Mesenchymal stem cell (in vitro differentiated cells and primary cell): ENCODE measurements at places on chromosomes 7 and 10.

DNA sequence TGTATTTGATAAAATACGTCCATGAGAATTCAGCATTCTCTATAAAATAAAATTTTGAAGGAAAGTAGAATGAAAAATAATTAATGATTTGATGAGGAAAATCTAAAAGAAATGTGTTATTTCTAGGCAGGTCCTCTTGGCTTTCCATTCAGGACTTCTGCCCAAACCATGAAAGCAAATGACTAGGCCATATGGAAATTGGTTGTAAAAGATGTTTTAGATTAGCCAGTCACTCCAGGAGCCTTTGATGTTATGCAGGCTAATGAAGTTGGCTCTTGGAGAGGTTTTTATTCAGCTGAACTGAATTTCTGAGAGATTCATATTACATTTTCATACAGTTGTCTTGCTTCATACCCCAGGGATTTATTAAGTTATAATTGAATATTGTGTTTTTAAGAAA lies 452.8 kb downstream of the SDK1 start:
- no peak overlapping the region for H3K4me3 ChIP-seq
- H3K4me1 ChIP-seq = no peaks in the 10 kb centered on the region
- DNase-seq = no peak
- H3K27me3 ChIP-seq = no peaks in the 10 kb centered on the region
- H3K27ac ChIP-seq = no peak overlapping the region

DNA sequence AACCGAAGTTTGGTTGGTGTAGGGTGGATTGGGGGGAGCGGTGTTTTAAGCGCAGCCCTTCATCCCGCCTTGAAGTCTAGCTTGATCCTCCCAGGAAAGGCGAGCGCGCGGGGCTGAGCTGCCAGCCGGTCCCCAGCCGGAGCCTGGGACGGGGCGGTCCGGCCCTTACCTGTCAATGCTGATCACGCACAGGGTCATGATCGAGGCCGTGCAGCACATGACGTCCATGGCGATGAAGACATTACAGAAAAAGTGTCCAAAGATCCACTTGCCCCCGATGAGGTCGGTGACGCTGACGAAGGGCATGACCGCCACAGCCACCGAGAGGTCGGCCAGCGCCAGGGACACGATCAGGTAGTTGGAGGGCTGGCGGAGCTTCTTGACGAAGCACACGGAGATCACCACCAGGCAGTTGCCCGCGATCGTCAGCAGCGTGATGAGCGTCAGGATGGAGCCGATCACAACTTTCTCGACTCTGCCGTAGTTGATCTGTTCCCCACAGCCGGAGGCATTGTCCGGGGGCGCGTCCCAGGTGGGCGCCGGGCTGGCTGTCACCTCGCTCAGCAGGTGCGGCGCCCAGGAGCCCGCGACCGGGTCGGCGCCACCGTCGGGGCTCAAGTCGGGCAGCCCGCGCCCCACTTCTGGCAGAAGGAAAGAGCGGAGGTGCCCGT lies 740 bp downstream of the HTR7 start:
- no peak overlapping the region for H3K27ac ChIP-seq
- H3K27me3 ChIP-seq = peaks cover 7% of the 10 kb centered on the region
- H3K4me3 ChIP-seq = peak overlapping the region; percentile 71
- peak; percentile 16 for DNase-seq

DNA sequence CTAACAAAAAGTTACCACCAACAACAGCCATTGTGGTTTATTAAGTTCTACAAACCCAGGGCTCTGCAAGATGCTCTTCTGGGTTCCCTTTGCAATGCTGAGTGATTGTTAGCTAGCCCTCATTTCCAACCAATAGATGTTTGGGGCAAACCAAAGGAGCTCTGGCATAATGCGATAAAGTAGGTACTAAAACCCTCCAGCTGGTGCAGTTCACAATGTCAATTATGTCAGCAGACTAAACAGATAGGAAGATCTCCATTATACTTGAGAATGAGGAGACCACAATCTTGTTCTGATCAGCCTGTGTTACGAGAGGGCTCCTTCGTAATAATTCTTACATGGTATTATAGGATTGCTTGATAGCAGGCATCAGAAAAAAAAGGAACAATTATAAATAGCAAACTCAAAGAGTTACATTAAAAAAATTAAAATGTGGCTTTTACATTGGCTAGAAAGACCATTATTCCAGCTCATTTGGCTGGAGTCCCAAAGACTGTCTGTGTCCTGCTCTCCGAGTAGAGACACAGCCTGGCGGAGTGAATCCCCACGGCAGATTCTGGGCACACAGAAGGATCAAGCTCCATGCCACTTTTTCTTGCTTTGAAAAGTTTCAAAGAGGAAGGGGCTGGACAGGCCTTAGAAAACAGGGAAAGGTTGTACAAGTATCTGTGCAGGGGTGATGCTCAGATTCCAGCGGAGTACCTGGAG lies 93.8 kb downstream of the ZRANB1 start:
- H3K27ac ChIP-seq = peak overlapping the region; percentile 83
- peaks cover 26% of the 10 kb centered on the region for H3K36me3 ChIP-seq
- no peaks in the 10 kb centered on the region for H3K27me3 ChIP-seq
- peaks cover 38% of the 10 kb centered on the region for H3K4me1 ChIP-seq
- no peak for DNase-seq

- H3K36me3 ChIP-seq = no peaks in the 10 kb centered on the region
- no peak overlapping the region for H3K4me3 ChIP-seq
- H3K27ac ChIP-seq = no peak overlapping the region
- no peaks in the 10 kb centered on the region for H3K4me1 ChIP-seq
- DNase-seq = no peak
Measured at GRCh38 chr10:23892296-23892695, 316.6 kb upstream of the KIAA1217 start.

DNA sequence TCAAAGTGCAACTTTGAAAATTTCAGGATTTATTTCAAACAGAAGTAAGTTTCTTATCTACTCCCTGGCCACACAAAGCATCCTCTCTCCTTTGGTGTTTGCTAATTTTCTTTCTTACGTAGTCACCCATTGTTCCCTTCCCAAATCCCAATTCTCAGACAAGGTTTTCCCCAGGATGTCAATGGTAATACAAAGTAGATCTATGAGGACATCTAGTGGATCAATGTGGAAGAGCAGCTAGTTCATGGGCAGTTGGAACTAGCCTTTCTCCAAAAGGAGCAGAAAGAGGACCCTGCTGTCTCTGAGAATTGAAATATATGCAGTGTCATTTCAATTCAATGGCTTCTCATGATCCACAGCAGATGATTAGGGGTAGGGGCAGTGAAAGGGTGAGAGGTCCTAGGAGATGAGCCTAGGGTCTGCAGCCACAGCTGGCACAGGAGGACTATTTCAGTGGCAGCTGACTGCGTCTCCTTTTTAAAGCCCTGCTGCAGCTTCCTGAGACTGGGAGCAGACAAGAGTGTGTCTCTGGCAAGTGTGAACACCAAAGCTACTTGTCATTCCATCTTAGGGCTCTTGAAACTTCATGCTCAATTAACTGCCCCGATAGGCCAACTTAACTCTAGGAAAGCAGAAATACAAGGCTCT lies 632.6 kb downstream of the KCNMA1 start:
- H3K27ac ChIP-seq = no peak overlapping the region
- no peaks in the 10 kb centered on the region for H3K27me3 ChIP-seq
- no peak overlapping the region for H3K4me3 ChIP-seq
- H3K4me1 ChIP-seq = peaks cover 4% of the 10 kb centered on the region

GRCh38 chr7:88217675-88218428 lies 2.0 kb downstream of the SRI start:
- DNase-seq = no peak
- peaks cover 2% of the 10 kb centered on the region for H3K4me1 ChIP-seq
- H3K27ac ChIP-seq = peak overlapping the region; percentile 15
- H3K36me3 ChIP-seq = peaks cover 44% of the 10 kb centered on the region
- H3K4me3 ChIP-seq = peak overlapping the region; percentile 98
- no peaks in the 10 kb centered on the region for H3K27me3 ChIP-seq

DNA sequence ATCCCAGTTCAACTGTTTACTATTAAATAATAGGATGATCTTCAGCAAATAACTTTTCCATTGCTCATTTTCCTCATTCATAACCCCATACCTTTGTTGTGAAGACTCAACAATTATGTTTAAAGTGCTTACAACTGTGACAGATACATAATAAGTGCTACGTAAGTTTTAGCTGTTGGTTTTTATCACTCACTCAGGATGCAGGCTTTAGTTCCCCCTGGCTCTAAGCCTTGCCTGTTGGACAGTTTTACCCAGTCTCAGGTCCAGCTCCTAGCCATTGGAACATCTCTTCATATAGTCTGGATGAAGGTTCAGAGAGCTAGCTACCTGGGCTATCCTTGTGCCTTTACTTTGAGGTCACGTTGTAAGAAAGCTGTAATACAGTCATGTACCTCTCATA lies 353.2 kb downstream of the CRPPA start:
- no peaks in the 10 kb centered on the region for H3K27me3 ChIP-seq
- H3K4me1 ChIP-seq = no peaks in the 10 kb centered on the region
- H3K36me3 ChIP-seq = no peaks in the 10 kb centered on the region

DNA sequence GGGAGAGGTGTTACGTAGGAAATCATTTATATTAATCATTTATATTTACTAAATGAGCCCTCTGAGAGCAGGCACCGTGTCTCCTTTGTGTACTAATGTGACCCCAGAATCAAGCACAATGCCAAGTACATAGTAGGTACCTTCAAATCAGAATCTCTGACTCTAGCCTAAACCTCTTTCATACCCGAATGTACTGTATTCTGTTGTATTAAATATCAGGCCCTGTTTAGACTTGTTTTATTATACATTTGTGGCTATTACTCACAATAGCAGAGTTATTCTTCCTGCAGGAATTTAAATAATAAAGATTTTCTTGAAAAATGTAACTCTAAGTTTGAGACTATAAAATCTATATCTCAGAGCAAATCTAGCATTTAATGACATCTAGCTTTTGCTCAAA lies 297.3 kb downstream of the EXOC4 start:
- no peaks in the 10 kb centered on the region for H3K4me1 ChIP-seq
- DNase-seq = no peak
- no peak overlapping the region for H3K4me3 ChIP-seq
- H3K27me3 ChIP-seq = no peaks in the 10 kb centered on the region

DNA sequence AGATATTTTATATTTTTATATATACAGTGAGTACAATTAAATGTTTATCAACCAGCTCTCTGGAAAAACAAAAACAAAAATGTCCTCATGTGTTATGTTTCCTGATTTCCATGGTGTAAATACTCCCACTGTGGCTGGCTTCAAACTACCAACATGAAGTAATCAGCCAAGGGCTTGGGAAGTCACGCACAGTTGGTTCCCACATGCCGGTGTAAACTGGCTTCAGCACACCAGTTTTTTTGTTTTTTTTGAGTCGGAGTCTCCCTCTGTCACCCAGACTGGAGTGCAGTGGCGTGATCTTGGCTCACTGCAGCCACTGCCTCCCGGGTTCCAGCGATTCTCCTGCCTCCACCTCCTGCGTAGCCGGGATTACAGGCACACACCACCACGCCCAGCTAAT lies 11.8 kb downstream of the OSBPL3 start:
- no peaks in the 10 kb centered on the region for H3K36me3 ChIP-seq
- no peak for DNase-seq
- H3K4me1 ChIP-seq = peaks cover 18% of the 10 kb centered on the region
- no peak overlapping the region for H3K4me3 ChIP-seq
- no peak overlapping the region for H3K27ac ChIP-seq

GRCh38 chr10:51092402-51092801 lies 18.1 kb downstream of the PRKG1 start:
- DNase-seq = no peak
- H3K27ac ChIP-seq = no peak overlapping the region
- H3K4me3 ChIP-seq = no peak overlapping the region
- H3K36me3 ChIP-seq = no peaks in the 10 kb centered on the region
- H3K27me3 ChIP-seq = no peaks in the 10 kb centered on the region
- H3K4me1 ChIP-seq = no peaks in the 10 kb centered on the region

GRCh38 chr7:82053453-82054032 lies 283.7 kb upstream of the HGF start:
- peaks cover 4% of the 10 kb centered on the region for H3K4me1 ChIP-seq

- H3K4me3 ChIP-seq = no peak overlapping the region
- no peak for DNase-seq
- H3K36me3 ChIP-seq = no peaks in the 10 kb centered on the region
- no peaks in the 10 kb centered on the region for H3K27me3 ChIP-seq
Measured at GRCh38 chr7:18535810-18536415, 40.4 kb downstream of the HDAC9 start.
